Right atrium auricular region (tissue), 2 donors: ENCODE measurements at places on chromosomes 11 and 22. TPM values are rescaled to one million over a fixed set of nuclear protein-coding genes. Genes with fewer than 3 reads are reported as not detected.

MS4A6E gene
- total RNA-seq, result not detected

ARHGEF17 gene
- total RNA-seq, result 59.9 TPM

ADORA2A gene
- 7.1 TPM for total RNA-seq

CNIH2 gene
- not detected for total RNA-seq

RASGRP2 gene
- 30.4 TPM for total RNA-seq

ROBO4 gene
- total RNA-seq, result 21.6 TPM

TBC1D10A gene
- 9.3 TPM for total RNA-seq
